Stimulated activated CD4-positive, alpha-beta T cell treated with anti-CD3 and anti-CD28 coated beads, TNF-alpha, amount 100 ng/mL, for 24 hours (primary cell): ENCODE measurements at places on chromosomes 5 and 9.

DNA sequence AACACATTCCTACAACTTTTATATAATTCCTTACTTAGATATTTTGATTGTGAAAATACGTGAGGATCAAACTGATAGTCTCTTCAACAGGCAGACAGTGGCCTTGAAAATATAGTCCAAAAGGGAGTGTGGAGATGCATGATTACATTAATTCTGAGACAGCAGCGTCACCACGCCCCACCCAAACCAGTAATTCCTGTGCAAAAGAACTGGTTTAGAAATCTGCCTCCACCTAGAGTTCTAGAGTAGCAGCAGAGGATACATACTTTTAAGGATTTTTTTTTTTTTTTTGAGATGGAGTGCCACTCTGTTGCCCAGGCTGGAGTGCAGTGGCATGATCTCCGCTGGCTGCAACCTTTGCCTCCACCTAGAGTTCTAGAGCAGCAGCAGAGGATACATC is 1.6 kb upstream of the TUT7 start:
- no peak for DNase-seq

GRCh38 chr5:176796411-176796810 is 13.9 kb upstream of the UNC5A start:
- no peak for DNase-seq

DNA sequence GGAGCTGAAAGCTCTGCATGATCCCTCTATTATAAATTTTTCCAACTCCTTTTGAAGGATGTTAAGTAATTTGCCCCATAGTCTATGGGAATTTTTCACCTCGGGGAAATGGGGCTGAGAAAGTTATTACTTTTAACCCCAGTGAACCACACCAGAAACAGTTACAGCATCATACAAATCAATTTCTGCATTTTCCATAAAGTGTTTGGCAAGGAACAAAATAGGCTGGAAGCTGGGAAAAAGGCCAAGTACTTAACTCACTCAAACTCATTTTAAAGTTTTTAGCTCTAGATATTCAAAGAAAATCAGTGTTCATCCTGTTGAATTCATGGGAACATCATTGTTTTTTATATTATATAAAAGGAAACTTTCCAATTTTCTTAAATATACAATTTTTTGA is 160.9 kb downstream of the SH3GL2 start:
- no peak for DNase-seq

- DNase-seq = no peak
These were observed 219.2 kb upstream of the PANK3 start for GRCh38 chr5:168798065-168799023.

DNA sequence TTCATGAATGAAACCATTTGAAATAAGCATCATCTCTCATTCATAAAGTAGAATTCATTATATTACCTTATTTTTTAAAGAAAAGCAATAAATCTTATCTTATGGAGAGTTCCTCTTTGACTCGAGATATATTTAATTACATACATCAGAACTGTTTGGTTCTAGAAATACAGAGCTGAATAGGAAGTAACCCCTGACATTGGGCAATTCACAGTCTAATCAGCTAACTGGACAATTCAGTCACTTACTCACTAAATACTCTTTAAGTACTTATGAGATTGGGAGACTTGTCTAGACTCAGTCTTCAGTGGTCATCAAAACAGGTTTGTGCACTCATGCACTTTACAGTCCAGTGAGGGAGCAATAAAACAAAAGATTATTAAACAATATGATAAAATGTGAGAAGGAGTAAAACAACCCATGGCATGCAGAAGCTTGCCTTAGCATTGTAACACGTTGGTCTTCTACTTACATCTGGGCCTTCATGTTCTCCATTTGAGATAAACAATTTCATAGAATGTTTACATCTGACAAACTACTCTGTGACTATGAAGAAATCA is 11.5 kb upstream of the FBXO38 start:
- no peak for DNase-seq

DNA sequence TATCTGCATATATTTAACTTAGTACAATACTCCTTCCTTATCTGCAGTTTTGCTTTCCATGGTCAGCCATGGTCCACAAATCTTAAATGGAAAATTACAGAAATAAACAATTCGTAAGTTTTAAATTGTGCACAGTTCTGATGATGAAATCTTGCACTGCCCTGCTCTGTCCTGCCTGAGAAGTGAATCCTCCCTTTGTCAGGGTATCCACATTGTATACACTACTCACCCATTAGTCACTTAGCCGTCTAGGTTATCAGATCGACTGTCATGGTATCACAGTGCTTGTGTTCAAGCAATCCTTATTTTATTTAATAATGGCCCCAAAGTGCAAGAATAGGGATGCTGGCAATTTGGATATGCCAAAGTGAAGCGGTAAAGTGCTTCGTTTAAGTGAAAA is 8.3 kb upstream of the YTHDC2 start:
- no peak for DNase-seq

DNA sequence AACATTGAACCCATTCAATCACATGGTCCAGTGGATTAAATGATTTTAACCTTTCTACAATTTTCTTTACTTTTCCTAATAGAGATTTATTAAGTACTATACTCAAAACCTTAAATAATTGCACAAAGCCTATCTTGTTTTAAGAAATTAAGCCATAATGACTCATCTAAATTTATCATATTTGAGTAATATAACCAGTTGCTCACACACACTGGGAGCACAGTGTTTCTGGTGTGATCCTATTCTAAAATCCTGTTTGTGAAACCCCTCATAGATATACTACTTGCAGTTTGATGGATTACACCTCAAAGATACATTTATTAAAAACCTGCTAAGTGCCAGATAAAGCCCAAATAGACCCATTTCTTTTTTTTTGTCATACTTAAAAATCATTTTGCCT is 668.3 kb upstream of the CDH18 start:
- DNase-seq = no peak

GRCh38 chr5:12250454-12250853 is 346.2 kb upstream of the CTNND2 start:
- no peak for DNase-seq

GRCh38 chr9:124470726-124471125 is 20.5 kb downstream of the ADGRD2 start:
- DNase-seq = no peak

DNA sequence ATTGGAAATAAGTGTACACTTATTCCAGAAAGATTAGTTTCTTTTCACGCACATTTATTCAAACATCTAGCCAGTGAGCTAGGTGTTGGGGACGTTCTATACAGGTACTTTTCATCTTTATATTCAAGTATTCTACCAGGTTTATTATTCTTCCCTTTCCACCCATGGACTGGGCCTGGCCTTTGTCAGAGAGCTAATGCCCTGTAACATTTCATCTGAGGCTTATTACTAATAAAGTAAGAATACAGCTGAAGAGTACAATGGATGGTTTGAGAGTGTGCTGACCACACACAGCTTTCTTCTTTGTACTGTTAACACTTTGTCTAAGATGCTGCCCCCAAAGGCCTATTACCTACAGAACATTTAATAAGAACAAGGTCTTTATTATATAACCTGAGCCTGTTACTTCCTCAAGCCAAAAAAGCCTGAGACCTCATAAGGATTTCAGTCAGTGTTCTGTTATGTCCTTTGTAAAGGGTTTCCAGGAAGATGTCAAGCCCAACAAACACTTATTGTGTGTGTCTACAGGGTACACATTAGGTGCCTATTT is 93.5 kb downstream of the ZNF608 start:
- DNase-seq = no peak

DNA sequence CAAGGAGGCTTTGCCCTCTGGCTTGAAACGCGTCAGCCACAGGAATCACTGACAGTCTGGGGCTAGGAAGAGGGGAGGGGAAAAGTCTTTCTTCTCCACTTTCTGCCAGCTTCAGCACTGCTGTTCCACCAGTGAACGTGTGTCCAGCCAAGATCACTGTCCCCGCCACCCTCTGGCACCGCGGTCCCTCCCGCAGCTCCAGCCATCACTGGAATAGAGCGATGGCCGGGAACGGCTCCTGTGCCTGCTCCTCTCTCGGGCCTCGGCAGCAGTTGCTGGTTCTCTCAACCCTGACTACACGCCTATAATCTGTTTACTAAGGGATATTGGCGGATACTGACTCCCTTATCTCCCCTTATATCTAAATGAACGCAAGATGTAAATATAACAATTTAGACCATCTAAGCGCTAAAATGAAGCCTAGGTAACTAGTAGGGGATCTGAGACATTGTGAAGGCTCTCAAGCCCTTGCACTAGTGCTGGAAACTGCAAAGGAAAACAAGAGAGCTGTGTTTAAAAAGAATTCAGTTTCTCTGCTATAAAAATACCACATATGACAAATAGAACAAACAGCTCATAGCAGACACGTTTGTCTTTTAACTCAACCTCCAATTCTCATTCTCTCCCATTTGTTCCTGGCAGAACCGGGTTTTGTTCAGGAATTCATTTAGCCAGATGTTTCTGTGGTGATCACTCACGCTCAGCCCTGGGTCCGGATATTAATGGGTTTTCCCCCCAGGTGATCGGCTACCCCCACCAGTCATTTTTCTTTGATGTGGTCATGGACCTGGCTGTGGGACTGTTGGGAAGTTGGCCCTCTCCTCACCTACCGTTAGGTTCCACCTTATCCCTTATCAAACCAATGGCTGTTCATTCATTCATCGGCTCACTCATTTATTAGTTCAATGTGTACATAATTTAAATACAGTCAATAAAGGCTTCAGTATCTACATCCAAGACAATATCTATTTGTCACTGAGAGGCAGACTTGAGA is 149.8 kb downstream of the MED10 start:
- no peak for DNase-seq

DNA sequence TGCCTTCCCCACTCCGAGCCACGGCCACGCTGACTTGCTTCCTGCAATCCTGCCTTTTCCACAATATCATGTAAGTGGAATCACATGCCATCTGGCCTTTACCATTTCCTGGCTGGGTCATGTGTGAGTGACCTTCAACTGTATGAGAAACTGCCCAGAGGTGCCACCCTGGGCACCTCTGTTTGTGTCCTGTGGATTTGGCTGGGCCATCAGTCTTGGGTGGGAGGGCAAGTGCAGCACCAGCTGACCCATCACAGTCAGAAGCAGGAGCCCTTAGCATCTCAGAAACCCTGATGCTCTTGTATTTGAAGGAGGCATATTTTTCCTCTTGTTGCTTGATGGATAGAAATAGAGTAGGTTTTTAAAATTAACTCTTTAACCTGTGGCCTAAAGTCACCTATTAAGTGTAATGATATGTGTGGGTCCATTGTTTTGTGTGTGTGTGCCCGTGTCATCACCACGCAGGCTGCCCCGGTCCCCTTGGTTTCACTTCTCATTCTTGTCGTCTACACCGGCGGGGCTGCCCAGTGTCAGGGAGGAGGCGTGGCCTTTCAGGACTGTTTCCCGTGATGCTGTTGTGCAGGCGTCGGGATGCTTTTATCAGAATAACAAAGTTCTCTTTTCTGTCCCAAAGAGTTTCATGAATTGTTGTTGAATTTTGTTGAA is 52.1 kb upstream of the CACNA1B start:
- no peak for DNase-seq

DNA sequence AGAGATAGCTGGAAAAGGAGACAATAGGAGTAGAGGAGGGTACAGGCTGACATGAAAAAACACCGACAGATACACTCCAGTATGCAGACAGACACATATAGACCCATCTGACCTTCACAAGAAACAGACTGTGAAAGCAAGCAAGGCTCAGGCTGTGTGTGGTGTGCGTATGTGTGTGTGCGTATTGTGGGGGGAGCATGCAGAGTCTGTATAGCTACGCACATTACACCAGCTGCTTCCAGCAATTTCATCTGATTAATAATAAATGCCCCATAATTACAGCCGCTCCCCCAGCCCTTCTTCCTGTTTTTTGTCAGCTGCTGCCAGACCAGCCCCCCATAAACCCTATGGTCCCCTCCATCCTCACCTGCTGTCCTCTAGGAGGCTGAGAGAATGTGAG is 6.7 kb downstream of the CNTFR start:
- DNase-seq = no peak

DNA sequence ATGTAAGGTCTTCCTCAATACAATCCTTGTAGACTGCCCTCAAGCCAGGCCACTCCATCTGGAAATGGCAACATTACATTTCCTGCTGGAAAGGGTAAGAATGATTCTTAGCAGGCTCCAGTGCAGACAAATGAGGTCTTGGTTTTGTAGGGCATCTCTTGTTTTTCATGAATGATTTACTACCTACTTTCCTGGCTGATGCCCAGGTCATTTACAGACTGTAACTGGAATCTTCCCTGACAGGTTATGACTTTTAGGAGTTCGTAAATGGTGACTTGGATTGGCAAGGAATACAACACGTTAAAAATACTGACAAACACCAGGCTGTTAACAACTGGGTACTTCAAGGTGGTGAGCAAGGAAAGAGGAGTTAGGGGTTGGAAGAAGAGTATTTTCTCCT is 510.5 kb upstream of the TNC start:
- no peak for DNase-seq

- DNase-seq = no peak
These were observed 242.8 kb downstream of the CDH18 start for GRCh38 chr5:19745247-19745646.

DNA sequence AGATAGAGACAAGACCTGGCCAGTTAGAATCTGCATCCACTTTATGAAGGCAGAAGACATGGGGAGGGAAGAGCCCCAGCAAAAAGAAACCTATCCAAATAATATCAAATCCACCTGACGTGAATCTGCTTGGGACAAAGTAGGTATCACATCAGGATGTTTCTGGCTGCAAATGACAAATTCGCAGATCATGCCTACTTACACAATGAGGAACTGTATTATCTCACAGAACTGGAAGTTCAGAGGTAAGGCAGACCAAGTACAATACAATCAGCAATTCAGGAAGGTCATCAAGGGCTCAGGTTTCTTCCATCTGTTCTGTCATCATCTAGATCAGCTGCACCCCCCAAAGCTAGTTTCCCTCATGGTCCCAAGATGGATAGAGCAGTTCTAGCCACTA is 13.2 kb upstream of the NR4A3 start:
- no peak for DNase-seq

- DNase-seq = no peak
These were observed 7.0 kb upstream of the GDNF start for GRCh38 chr5:37846786-37847310.

GRCh38 chr5:133285583-133286021 is 233.8 kb downstream of the HSPA4 start:
- DNase-seq = no peak

GRCh38 chr5:24668050-24668449 is 23.3 kb upstream of the CDH10 start:
- no peak for DNase-seq

DNA sequence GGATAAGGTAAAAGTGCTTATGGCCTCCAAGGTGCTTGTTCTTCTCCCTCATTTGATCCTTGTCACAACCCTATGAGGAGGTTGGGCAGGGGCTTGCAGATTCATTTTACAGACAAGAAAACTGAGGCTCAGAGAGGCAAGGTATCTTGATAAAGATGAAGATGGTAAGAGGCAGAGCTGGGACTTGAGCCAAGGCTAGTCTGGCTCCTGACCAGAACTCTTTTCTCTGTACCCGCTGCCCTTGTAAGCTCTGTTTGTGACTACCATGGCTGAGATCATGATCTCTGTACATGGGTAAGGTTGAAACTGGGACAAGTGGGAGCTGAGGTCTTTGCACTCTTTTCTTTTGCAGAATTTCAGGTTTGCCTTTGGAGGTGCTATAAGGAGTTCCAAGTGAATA is 33.6 kb downstream of the SEC61B start:
- no peak for DNase-seq
